Mucosa of descending colon (tissue), 3 donors: ENCODE measurements at places on chromosomes 7 and 10. TPM values are rescaled to one million over a fixed set of nuclear protein-coding genes. Genes with fewer than 3 reads are reported as not detected.
A peak's percentile ranks its signal among the peaks of the same experiment; 100 is the strongest.

The HOXA5 gene
- total RNA-seq, result 26.6 TPM

The EIF5AL1 gene
- total RNA-seq, result 0.16 TPM

The KCNMA1 gene
- total RNA-seq, result 312 TPM

DNA sequence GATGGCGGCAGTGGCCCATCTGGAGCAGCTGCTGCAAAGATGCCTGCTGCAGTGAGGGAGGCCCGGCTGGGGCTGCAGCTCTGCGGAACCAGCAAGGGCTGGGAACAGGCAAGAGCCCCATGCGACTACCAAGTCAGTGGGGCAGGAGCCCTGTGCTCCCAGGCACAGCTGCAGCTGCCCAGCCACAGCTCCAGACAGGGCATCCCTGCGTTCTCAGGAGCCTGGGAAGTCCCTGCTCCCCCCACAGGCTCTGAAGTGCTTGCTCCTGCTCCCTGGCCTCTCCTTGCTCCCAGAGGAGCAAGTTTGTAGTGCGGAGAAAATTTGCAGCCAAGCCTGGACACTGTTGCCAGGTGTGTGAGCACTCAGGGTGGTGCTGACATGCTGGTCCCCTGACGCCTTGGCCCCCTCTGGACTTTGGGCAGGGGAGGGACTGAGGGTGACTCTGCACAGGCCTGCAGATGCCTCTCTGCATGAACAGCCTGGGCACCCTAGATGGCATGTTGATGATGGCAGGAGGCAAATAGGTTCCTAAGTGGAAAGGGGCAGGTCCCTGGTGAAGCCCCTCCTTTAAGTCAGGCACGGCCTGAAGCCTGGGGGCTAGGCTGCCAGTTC lies 105.6 kb downstream of the LYZL1 start:
- no peak for DNase-seq

GRCh38 chr7:44884621-44885393 lies 523 bp downstream of the PURB start:
- peak; percentile 75 for DNase-seq

The NUP205 gene
- 32.5 TPM for total RNA-seq

DNA sequence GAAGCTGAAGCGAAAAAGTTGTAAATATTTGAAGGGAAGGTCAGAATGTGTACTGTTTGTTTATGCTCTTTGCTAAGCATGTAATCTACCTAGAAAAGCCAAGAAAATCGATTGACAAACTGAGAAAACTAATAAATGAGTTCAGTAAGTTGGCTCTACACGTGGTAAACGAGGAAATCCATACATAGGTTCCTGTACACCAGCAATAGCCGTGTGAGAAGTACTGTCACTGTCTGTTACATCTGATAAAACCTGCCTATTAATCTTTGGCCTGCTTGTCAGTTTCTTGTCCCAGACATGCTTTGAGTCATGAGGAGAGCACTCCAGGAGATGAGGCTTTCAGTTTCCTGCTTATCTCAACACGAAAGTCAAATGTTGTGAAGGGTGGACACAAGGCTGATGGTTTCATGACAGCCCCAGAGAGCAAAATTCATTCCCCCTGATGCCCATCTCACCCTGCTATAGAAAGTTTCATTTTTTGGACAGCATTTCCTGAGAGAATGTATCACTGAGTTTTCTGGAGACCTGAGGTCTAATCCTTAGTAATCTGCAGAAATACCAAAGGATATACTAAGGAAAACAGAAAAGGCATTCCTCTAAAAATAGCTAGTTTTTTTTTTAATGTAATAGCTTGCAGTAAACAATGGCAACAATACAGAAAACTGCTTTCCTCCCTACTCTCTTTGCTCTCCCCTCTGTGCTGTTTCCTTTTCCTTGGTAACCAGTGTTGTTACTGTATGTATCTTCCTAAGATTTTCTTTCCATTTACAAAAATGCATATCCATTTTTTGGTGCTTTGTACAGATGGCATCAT lies 18.8 kb downstream of the BMPR1A start:
- DNase-seq, result no peak

DNA sequence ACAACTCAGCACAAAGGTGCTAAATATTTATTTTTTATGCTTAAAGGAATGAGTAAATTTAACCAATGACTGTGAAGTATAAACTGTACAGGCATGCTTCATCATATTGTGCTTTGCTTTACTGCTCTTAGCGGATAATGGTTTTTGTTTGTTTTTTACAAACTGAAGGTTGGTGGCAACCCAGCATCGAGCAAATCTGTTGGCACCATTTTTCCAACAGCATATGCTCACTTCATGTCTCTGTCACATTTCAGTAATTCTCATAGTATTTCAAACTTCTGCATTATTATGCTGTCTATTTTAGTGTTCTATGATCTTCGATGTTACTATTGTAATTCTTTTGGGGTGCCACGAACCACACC lies 22.8 kb downstream of the BRAF start:
- no peak for DNase-seq

- DNase-seq, result no peak
These were observed 69.8 kb downstream of the ADD3 start for GRCh38 chr10:110077436-110078130.

The SPDYE5 gene
- total RNA-seq, result not detected

DNA sequence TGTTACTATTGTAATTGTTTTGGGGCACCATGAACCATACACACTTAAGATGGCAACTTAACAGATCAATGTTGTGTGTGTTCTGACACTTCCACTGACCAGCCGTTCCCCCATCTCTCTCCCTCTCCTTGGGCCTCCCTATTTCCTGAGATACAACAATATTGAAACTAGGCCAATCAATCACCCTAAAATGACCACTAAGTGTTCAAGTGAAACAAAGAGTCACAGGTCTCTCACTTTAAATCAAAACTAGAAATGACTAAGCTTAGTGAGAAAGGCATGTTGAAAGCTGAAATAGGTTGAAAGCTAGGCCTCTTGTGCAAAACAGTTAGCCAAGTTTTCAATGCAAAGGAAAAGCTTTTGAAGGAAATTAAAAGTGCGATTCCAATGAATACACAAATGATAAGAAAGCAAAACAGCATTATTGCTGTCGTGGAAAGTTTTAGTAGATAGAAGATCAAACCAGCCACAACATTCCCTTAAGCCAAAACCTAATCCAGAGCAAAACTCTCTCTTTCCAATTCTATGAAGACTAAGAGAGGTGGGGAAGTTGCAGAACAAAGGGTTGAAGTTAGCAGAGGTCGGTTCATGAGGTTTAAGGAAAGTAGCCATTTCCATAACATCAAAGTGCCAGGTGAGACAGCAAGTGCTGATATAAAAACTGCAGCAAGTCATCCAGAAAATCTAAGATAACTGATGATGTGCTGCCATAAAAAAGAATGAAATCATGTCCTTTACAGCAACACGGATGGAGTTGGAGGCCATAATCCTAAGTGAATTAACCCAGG lies 90.6 kb downstream of the MTPN start:
- DNase-seq, result no peak

DNA sequence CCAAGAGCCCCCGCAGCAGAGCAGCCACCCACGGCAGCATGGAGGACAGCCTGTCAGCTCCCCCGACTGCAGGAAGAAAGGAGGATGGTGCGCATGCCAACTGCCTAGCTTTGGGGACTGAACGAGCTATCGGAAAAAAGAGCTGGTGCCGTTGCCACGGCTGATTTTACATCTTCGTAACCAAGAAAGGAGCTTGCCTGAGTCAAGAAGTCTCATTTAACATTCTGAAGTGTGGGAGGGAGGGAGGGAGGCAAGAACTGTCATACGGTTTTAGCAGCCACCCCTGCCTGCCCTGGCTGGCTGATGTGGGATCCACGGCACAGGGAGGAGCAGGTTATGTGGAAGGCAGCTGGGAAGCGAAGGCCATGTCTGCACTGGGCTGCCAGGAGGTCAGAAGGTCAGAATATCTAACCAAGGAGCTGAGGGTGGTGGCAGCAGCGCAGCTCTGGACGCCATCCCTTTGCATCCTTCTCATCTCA lies 74.7 kb upstream of the CAMK2B start:
- DNase-seq, result no peak

DNA sequence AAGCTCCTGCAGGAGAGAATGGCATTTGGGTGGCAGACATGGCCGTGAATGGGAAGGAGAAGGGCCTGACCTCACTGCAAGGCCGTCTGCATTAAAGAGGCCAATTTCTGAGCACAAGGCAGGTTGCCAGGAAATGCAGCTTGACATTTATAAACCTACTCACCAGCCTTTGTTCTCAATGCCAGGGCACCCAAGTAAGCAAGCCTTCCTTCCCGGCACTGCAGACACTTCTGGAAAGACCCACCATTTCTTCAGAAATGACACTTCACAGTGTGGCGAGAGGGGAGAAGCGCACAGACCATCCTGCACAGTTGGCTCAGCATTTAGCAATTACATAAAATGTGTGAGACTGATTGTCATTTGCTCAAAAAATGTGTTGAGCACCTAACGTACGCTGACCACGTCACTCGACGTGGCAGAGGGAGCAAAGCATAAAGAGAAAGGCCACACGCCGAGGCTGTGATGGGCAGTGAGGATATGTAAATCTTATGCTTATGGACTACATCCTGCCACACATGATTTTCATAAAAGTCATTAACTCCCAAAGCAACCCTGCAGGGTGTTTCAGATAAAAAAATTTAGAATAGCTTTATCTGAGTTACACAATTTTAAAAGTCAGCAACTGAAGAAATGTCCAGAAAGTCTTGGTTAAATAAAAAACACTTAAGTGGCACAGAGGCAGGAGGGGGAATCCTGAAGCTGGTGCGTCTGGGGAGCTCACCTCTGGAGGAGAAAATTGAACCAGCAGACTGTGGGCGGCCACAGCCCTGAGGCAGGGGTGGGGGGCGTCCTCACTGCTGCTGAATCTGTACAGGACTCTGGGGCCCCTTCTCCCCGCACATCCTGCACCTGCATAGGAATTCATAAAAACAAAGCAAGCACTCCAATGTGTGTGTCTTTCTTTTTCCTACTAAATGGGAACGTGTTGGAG lies 543.8 kb downstream of the PTPRN2 start:
- no peak for DNase-seq

DNA sequence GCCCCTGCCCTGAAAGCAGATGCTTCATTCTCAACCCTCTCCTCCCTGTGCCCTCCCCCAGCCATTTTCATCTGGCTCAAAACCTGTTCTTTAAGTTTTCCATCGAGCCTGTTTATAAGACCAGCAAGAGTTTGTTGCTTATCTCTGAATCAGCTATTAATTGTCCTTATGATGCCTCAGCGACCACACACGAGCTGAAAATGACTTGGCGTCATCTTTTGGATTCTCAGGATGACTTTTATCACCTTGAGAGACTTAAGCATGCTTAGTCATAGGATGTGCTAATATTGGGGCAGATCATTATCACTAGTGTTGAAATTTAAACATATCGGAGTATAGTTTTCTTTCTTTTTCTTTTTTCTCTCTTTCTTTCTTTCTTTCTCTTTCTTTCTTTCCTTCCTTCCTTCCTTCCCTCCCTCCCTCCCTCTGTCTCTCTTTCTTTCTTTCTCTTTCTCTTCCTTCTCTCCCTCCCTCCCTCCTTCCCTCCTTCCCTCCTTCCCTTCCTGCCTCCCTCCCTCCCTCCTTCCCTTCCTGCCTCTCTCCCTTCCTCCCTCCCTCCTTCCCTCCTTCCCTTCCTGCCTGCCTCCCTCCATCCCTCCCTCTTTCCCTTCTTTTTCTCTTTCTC lies 184.5 kb downstream of the PHTF2 start:
- DNase-seq, result no peak

The PTN gene
- 3.3 TPM for total RNA-seq

The CALML5 gene
- total RNA-seq, result not detected

The NPFFR1 gene
- 0.06 TPM for total RNA-seq

- no peak for DNase-seq
These were observed 61.7 kb upstream of the OIT3 start for GRCh38 chr10:72831696-72832409.

- no peak for DNase-seq
These were observed 39.9 kb downstream of the INPP5A start for GRCh38 chr10:132577350-132578003.

DNA sequence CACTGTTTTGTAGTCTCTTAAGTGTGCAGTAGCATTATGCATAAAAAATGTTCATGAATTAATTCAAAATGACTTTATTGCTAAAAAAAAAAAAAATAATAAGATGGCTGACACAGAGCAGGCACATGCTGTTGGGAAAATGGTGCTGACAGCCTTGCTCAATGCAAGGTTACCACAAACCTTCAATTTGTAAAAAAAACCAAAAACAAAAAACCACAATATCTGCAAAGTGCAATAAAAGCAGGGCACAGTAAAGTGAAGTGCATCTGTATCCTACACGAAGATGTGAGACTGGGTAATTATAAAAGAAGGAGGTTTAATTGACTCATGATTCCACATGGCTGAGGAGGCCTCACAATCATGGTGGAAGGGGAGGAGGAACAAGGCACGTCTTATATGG lies 185.8 kb downstream of the USP6NL start:
- no peak for DNase-seq

The SLC16A9 gene
- 28.8 TPM for total RNA-seq

The BTBD16 gene
- 0.60 TPM for total RNA-seq

DNA sequence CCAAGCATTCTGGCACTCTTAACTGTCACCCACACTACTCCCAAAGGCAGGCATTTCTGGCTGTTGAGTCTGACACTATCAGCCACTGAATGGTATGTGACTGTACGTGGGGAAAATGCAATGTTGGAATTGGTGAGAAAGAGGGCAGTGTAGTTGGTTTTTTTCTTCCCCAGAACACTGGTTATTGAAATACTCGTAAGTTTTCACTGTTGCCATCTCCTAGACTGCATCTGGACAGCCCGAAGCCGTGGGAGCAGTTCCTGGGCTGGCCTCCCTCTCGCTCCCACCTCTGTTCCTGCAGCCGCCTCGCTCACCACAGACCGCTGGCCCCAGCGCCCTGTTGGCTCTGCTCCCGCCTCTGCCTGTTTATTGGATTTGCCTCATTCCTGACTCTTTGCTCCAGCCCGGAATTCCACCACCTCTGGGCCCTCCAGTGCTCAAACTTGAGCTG lies 5.7 kb downstream of the PLCE1 start:
- peak; percentile 65 for DNase-seq

The IL2RA gene
- 1.2 TPM for total RNA-seq

DNA sequence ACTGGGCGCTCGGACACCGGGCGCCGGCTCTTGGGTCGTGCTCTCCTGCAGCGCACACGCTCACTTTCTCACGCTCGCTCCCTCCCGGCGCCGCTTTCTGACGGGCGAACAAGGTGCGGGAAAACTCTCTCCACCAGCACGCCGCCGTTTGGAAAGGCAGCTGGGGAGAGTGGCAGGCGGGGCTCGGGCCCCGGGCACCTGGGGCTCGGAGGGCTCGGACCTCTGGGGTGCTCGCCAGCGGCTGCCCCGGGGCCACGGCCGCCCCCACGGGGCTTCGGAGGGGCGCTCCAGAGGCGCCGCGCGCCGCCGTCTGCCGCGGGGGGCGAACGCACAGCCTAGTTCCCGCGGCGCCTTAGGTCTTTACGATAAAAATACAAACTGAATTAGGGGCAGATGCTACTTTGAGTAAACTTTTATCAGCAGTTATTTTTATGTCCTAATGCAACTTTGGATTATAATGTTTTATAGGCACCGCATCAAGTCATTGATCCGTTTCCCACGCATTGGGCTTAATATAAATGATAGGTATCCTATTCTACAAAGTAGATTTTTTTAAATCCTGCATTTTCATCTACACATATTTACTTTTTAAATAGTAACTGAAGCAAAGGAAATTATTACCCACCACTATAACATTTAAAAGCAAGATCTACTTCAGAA lies 535 bp upstream of the EPC1 start:
- DNase-seq, result no peak

GRCh38 chr7:2928256-2928612 lies 84.1 kb upstream of the GNA12 start:
- DNase-seq, result no peak

The C10orf53 gene
- not detected for total RNA-seq

- DNase-seq, result no peak
These were observed 9.6 kb downstream of the CRTAC1 start for GRCh38 chr10:98020784-98021183.

The SCRN1 gene
- 60.2 TPM for total RNA-seq
